ENCODE measurements at places on chromosomes 5 and 9.

- no peak for DNase-seq
Observed at GRCh38 chr9:37947977-37948376, 44.0 kb upstream of the SLC25A51 start.

DNA sequence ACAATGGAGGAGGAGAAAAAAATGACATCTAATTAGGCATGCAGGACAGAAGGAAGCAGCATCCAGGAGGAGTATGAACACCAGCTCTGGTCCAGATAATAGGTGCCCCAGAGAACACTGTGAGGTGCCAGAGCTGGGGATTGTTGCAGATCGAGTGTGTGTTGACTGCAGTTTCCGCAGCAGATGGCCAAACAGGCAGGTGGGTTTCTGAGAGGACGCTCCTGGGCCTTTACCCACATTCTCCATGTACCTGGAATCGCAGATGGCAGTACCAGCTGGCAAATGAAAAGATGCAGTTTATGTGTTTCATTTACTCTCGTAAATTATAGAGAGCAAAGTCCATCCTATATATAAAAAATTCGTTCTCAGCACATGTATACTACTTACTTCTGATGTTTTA, 182.2 kb upstream of the ISL1 start:
- no peak for DNase-seq

GRCh38 chr5:141715346-141715905, 33.4 kb upstream of the ARAP3 start:
- no peak for DNase-seq

GRCh38 chr9:130443840-130444492, 795 bp upstream of the ASS1 start:
- no peak for DNase-seq

GRCh38 chr5:2522372-2522771, 229.1 kb downstream of the IRX2 start:
- no peak for DNase-seq

GRCh38 chr5:137594717-137595116, 95.6 kb upstream of the SPOCK1 start:
- DNase-seq, result no peak

- no peak for DNase-seq
Observed at GRCh38 chr5:94920570-94920969, 302.1 kb downstream of the SLF1 start.

DNA sequence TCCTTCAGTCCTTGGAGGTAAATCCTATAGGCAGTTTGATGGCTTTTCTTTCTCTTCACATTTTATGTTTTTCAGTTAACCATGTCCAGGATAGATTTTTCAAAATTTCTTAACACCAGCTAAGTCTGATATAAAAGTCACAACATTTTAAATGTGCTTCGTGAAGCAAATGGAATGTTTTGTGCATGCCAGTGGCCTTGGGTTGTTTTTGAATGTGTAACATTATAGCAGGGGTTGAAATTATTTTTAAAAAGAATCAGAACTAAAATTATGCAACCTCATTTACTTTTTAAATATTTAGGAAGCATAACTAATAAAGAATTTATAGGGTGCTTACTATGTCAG, 201.1 kb downstream of the ARHGEF28 start:
- no peak for DNase-seq

DNA sequence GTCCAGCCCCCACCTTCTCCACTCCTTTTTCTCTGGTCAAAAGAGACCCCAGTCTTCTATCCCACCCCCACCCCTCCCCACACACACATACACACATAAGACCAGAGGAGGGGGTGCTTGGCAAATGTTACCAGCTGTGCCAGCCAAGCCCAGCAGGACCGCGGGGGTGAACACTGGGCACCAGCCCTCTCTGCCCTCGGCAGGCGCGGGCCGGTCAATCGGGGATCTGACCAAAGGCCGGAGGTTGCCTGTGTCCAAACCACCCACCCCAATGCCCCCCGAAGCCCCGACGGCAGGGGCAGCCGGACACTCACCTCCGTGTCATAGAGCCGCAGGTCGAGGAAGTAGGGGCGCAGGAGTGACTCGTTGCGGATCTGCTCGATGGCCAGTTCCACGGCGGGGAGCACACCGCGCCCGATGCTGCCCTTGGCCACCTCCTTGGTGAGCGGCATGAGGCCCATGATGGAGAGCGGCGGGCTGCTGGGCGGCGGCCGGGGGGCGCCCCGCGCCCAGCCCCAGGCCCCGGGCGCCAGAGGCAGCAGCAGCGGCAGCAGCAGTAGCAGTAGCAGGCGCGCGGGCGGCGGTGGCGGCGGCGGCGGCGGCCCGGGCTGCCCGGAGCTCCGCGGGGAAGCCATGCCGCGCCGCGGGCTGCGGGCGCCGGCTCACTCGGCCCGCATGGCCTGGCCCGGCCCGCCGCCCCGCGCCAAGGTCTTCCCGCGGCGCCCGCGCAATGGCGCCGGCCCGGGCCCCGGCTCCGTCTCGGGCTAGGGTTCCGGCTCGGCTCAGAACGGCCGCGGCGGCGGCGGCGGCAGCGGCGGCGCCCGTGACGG, 417 bp downstream of the GABBR2 start:
- DNase-seq, result no peak

GRCh38 chr9:119701651-119702050, 332.4 kb upstream of the BRINP1 start:
- no peak for DNase-seq

- DNase-seq, result no peak
Observed at GRCh38 chr9:112654282-112654681, 63.6 kb downstream of the INIP start.

DNA sequence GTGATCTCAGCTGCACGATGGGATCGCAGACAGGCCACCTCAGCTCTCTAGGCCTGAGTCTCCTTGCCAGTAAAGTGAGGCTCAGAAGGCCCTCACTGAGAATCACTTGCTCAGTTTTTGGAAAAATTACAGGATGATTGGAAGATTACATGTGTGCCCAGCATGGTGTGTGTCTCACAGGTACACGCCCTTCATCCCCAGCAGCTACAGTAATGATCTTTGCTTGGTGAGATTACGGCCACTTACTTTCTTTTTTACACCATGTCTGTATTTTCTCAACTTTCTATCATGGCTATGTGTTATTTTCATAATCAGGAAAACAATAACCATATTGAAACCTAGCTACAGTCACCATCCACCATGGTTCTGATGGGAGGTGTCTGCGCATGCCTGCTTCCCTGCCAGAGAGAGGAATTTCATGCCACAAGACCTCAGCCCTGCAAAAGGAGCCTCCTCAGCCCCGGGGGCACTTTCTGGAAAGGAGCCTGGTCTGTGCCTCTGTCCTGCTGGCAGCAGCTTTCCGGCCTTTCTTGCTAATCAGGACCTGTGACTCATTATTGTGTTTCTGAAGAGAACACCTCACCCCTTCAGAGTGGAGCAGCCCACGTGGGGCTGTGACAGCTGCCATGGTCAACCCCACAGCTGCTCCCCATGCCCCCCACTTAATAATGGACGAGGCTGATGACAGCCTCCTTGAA, 64.2 kb upstream of the OLFM1 start:
- no peak for DNase-seq

- DNase-seq, result no peak
Observed at GRCh38 chr9:9352877-9353481, 1259.8 kb downstream of the PTPRD start.
